ENCODE measurements at places on chromosomes 12 and 14. TPM values are rescaled to one million over a fixed set of nuclear protein-coding genes. Genes with fewer than 3 reads are reported as not detected.

LRFN5 gene
- 1.6 TPM for total RNA-seq

DNA sequence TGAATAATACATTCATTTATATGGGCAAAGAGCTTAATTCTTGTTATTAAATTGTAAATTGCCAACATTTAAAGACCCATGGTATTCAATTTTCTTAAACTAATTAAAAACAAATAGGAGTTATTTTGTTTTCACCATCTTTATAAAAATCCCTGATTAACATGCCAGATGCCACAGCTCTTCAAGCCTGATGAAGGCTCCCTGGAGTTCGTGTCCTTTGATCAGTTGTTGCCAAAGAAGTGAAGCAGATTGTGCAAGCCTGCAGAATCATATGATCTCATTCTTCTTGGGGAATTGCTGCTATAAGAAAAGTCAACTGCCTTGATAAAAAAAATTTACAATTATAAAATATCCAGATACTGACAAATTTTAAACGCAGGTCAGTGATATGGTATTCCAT, 288.3 kb upstream of the PPFIA2 start:
- no peaks in the 10 kb centered on the region for H3K36me3 ChIP-seq
- no peak overlapping the region for H3K4me3 ChIP-seq
- H3K27me3 ChIP-seq = no peaks in the 10 kb centered on the region
- no peak for DNase-seq
- no peaks in the 10 kb centered on the region for H3K4me1 ChIP-seq

GNB3 gene
- 16.6 TPM for total RNA-seq

SLC15A5 gene
- total RNA-seq = not detected

RHOJ gene
- total RNA-seq = 29.6 TPM
